Brain pericyte (primary cell): ENCODE measurements at places on chromosomes 7 and 10.

DNA sequence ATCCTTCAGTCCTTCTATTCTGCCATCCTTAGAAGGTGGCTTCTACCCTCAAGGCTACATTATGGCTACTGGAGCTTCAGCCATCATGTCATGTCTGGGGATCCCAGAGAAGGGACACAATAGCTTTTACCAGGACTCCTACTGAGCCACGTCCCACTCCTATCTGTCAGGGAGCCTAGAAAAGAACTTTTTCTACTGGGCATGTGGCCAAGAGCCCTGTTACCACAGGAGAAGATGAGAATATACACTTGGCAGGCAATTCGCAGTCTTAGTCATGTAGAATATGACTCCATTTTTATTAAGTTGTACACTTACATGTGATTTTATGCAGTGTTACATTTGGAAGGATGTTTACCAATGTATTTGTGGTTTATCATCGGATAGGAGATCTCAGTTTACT lies 64.6 kb upstream of the KCNMA1 start:
- DNase-seq: no peak

- no peak for DNase-seq
Measured at GRCh38 chr10:43260911-43261577, 5.8 kb downstream of the RASGEF1A start.

DNA sequence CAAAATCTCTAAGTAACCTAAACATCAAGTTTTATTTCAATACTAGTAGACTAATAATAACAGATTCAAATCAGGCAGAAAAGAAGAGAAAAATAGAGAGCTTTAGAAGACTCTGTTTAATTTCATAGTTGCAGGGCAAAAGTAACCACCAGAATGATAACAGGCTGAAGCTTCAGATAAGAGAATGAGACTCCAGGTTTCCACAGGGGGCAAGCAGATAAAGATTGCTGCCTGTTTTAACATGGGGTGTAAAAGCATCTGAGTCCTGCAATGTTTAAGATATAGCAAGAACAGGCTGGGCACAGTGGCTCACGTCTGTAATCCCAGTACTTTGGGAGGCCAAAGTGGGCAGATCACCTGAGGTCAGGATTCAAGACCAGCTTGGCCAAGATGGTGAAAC lies 11.0 kb downstream of the CROT start:
- DNase-seq: no peak

DNA sequence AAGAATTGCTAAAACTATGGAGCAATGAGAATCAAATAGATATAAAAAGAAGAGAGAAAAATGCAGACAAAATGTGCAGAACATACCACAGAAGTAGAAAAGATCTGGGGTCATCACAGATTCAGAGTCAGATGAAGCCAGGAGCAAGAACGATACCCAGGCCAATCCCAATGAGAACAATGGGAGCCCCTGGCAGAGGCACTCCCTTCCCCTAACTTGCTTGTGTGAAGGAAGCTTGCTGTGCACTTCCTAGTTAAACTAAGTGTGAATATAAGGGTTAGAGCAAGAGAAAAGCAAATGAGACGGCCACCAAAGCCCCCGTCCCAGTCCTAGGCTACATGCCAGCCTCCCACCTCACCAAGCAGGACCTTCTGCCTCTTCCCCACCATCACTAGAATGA lies 12.7 kb downstream of the PARP12 start:
- DNase-seq: no peak

DNA sequence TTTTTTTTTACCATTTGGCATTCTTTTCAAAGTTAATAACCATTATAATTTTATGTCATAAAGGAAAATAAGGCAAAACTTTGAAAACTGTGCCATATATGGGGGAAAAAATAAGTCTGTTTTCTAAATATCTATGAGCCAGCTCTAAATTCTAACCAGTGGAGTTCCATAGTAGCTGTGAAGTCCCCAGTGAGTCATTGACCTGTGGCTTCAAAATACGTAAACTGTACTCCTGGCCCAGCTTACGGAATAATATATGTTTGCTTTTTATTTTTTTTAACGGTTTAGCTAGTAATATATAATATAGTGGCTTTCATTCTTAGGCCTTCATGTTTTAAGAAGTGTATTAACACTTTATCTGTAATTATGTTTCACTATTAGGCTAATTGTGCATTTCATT lies 20.5 kb downstream of the ZRANB1 start:
- DNase-seq: no peak

DNA sequence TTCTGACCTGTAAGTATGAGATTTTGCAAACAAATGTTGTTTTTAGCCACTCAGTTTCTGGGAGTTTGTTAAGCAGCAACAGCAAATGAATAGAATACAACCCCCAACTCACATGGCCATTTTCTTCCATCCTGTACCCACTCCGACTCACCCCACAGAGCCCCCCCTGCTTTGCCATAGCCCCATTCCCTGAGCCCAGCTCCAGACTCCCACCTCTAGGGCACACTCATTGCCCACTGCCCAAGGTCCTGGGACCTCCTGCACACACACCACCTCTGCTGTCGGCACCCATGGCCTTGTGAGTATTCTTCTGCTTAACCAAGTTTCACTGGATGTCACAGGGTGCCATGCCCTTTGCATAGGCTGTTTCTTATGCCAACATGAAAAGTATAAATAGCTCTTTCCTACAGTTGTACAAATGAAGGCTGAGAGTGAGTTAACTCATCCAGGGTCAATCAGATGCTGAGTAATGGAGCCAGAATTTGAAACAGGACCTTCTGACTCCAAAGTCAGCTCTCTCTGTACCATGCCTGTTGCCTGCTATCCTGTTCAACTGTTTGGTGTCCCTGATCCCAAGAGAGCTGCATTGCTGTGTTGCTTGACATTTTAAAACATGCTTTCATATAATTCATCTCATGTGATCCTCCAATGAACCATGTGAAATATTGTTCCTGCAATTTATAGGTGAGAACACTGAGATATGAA lies 367.8 kb upstream of the ZMIZ1 start:
- no peak for DNase-seq

- DNase-seq: no peak
Measured at GRCh38 chr7:12947465-12947864, 260.0 kb downstream of the ARL4A start.

DNA sequence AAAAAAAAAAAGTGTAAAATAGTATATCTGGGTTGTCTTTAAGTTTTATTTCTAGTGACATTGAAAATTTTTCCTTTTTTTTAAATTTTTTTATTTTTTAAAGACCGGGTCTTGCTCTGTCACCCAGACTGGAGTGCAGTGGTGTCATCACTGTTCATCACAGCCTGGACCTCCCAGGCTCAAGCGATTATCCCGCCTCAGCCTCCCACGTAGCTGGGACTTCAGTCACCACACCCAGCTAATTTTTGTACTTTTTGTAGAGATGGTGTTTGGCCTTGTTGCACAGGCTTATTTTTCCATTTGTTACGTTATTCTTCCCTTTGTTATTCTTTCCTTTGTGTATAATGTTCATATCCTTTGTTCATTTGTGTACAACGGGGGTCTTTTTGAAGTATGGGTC lies 30.1 kb downstream of the TSPAN14 start:
- DNase-seq: no peak

- no peak for DNase-seq
Measured at GRCh38 chr7:32518534-32519140, 23.3 kb downstream of the AVL9 start.

DNA sequence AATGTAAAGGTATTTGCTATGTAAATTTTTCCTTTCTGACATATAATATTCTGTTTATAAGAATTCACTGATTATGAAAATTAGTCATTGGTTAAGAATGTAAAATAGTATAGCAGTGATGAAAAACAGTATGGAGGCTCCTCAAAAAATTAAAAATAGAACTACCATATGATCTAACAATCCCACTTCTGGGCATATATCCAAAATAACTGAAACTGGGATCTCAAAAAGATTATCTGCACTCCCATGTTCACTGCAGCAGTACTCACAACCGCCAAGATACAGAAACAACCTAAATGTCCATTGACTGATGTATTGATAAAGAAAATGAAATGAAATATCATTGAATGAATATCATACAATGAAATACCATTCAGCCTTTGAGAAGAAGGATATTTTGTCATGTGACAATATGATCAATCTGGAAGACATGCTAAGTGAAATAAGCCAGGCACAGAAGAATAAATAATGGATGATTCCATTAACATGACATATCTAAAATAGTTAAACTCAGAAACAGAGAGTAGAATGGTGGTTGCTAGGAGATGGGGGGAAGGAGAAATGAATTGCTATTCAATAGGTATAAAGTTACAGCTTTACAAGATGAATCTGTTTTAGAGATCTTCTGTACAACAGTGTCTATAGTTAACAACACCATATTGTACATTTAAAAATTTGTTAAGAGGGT lies 14.0 kb downstream of the C10orf88 start:
- DNase-seq: no peak

GRCh38 chr10:112374724-112375541 lies 1.0 kb downstream of the ACSL5 start:
- no peak for DNase-seq

DNA sequence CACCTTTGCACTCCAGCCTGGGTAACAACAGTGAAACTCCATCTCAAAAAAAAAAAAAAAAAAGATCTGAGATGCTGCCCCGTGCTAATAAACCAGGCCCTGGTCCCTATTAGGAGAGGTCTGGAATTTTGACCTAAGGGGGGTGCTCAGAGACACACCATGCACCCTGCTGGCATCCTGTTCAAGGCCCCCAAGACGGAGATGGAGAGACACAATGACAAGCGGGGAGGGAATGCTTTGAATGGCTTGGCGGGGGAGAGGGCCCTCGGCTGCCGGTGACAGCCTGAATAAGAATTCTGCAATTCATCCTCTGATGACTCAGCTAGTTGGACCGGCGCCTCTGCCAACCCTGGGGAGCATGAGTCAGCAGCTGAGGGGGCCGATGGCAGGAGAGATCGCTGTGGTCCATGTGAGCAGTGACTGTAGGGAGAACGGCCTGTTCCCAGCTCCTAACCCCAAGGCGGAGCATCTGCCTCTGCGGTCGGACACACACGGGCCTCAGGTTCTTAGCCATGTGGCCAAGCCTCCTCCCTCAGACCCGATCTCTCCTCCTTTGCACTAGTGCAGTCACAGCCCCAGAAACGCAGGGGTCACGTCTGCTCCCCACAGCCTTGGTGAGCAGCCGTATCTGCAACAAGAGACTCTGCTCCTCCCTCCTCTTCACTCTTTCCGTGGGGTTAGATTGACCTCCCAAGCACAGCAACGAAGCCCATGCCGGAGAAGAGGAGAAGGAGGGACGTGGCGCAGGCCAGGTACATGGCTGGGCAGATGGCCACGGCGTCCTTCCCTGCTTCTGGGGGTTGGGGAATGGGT lies 14.9 kb downstream of the TRIM56 start:
- peak; percentile 96 for DNase-seq

GRCh38 chr7:24138343-24138742 lies 145.6 kb upstream of the NPY start:
- no peak for DNase-seq

- no peak for DNase-seq
Measured at GRCh38 chr7:22124941-22125340, 179.2 kb upstream of the CDCA7L start.

- no peak for DNase-seq
Measured at GRCh38 chr7:130208516-130208915, 856 bp downstream of the SSMEM1 start.

- DNase-seq: no peak
Measured at GRCh38 chr10:28837613-28838390, 160.5 kb downstream of the BAMBI start.

- DNase-seq: no peak
Measured at GRCh38 chr10:16923309-16923708, 106.1 kb upstream of the RSU1 start.

GRCh38 chr7:141039376-141039775 lies 24.6 kb upstream of the MRPS33 start:
- DNase-seq: no peak

DNA sequence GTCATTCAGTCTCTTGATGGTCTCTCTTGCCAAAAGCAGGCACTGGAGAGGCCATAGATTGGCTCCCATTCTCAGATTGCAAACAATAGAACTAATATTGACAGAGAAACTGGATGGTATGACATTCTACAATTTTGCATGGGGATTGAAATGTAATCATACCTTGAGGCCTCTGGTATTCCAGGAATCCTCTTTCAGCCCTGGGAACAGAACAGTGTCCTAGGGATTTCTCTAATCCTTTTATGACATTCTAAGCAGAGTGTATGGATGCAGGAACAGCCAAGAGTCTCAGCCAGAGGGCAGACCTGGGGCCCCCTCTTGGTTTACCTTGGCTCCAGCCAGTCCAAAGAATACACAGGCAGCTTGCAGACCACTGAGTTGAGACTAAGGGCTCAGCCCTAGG lies 206.4 kb downstream of the KCNMA1 start:
- no peak for DNase-seq

GRCh38 chr10:35643151-35644049 lies 1.3 kb upstream of the FZD8 start:
- no peak for DNase-seq

GRCh38 chr10:25024528-25024927 lies 8.1 kb downstream of the THNSL1 start:
- DNase-seq: no peak

GRCh38 chr10:17088118-17088806 lies 41.3 kb downstream of the CUBN start:
- DNase-seq: no peak

DNA sequence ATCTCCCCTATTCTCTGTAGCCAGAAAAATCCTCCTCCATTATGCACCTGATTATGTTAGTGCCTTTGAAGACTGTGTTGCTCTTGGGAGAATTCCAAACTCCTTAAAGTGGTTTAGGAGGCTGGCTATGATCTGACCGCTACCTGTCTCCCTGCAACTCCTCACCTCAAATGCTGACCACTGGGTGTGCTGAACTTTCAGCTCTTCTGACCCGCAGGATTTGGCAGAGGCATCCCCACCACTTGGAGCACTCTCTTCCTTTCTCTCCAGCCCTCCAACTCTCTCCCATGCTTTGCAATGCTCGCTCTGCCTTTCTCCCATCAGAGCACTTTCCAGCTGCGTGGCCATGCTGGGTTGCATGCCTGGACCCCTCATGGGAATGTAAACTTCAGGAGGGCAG lies 227.6 kb downstream of the RPS24 start:
- no peak for DNase-seq

DNA sequence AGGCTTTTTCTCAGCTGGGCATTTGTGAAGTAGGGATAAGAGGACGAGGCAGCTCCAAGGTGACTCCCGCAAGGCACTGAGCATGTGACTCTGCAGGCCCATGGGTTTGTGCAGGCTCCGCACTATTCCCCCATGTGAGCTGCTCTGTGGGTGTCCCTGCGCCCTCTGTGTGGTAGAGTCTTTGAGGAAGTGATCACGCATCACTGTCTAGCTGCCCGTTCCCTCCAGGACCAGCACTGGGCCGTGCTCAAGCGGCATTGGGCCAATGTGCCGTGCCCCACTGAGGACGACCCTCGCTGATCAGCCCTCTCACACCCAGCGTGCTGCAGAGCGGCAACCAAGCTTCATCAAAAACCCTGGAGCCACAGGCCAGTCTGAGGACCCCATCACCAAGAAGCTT lies 7.5 kb downstream of the PRKAG2 start:
- no peak for DNase-seq

DNA sequence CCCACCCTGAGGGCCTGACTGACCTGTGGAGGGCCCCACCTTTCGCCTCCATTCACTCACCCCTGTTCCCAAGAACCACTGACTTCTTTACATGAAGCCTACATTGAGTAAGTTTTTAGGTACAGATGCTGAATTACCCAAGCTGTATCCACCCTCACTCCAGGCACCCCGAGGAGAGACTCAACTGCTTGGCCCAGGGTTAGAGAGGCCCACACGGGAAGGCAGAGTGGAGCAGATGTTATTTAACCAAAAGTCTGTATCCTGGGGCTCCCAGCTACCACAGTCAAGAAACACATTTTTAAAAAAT lies 213.1 kb upstream of the FRMD4A start:
- no peak for DNase-seq
